ENCODE measurements at places on chromosomes 6 and 20. TPM values are rescaled to one million over a fixed set of nuclear protein-coding genes. Genes with fewer than 3 reads are reported as not detected.

DNA sequence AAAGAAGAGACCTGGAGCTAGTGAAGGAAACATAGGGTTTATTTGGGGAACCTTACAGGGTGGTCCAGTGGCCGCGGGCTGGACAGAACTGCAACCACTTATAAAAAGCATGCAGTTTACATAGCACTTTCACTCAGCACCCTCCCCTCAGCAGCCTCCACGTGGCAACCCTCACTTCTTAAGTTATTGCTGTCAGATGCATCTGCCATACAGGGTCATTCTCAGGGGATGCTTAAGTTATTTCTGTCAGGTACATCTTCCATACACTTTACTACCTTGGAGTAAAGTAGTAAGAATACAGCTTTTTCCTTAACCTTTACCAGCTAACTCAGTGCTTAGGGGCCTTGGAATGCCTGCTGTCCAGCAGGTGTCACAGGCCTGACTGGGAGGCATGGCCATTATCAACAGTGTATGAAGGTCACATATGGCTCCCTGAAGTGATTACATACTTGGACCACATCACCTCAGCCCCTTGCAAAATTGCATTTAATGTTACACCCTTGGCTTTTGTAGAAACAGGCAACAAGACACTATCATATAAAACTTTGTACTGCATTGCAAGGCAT lies 2.0 kb upstream of the NOL7 start:
- DNase-seq, result no peak

DNA sequence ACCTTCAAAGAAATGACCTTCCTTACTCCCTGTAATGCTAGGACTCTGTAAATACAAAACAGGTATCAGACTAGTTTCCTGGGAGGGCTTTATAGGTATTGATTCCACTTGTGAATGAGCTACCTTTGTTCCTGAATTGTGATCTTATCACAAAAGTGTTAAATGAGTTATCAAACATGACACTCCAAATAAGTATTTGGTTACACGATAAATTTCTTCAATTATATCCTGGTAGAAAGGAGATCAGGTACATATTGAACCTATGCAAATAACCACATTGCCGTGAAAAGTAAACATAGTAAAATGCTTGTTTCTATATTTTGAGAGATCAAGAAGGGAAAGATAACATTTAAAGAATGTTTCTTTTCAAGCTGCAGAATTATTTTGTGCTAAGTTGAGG lies 285.3 kb downstream of the HIVEP2 start:
- DNase-seq, result no peak

GRCh38 chr6:131331151-131331550 lies 195.9 kb downstream of the AKAP7 start:
- no peak for DNase-seq

TULP1 gene
- not detected for total RNA-seq
